ENCODE measurements at places on chromosomes 12 and 14. TPM values are rescaled to one million over a fixed set of nuclear protein-coding genes. Genes with fewer than 3 reads are reported as not detected.

The AMN gene
- 0.23 TPM for total RNA-seq

The TAS2R42 gene
- not detected for total RNA-seq

The DPF3 gene
- total RNA-seq: 8.9 TPM

The KLRK1 gene
- total RNA-seq: not detected

The CIROP gene
- 0.12 TPM for total RNA-seq

The TAS2R8 gene
- total RNA-seq: not detected

The GALC gene
- total RNA-seq: 26.7 TPM

Measured in smooth muscle cell of the coronary artery (primary cell).